ENCODE measurements at places on chromosomes 6 and 20.

DNA sequence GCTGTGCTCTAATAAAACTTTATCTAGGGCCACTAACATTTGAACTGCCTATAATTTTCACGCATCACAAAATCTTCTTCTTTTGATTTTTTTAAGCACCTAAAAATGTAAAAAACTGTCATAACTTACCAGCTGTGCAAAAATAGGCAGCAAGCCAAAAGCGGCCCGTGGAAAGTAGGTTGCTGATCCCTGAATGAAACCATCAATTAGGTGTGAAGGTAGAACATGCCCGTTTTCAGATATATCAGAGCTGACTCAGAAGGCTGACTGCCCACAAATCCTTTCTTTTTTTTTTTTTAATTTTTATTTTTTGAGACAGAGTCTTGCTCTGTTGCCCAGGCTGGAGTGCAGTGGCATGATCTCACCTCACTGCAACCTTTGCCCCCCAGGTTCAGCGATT, 4.9 kb upstream of the IPCEF1 start:
- DNase-seq, result no peak

GRCh38 chr20:39268491-39268951, 306.4 kb downstream of the DHX35 start:
- no peak for DNase-seq

GRCh38 chr6:33983721-33984465, 162.0 kb downstream of the GRM4 start:
- no peak for DNase-seq

DNA sequence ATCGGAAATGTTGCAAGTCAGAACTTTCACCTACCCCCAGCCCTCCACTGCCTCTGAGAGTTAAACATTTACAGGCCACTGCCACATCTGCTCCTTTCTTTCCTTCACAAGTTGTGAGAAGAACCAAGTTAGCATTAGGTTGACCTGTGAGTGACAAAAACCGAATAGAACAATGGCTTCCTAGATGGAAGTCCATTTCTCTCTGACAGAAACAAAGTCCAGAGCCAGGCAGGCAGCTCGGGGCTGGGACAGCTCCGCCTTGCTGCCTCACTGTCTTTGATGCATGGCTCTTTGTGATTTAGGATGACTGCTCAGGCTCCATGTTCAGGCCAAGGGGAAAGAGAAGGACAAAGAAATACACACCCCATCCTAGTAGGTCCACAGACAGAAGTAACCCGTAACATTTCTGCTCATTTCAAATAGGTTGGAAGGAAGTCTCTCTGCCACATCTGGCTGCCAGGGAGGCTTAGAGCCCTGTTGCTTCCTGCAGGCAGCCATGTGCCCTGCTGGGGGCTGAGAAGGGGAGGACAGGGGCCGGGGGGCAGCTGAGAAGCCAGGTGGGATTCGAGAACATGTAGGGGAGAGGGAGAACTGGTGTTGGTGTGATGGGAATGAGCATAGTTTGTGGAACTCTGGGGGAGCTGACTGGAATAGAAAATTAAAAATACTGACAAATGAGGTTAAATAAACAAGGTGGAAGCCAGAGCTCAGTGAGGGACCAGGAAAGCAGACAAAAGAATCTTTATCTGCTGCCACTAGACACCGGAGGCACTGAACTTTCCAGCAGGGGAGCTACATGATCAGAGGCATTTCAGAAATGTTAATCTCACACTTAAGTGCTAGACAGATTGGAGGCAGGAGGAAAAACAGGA, 19.5 kb upstream of the IER3 start:
- DNase-seq, result peak; percentile 63

- DNase-seq, result no peak
Observed at GRCh38 chr6:35508027-35508426, 4.7 kb downstream of the TULP1 start.

- DNase-seq, result no peak
Observed at GRCh38 chr6:90860822-90861601, 274.1 kb upstream of the MAP3K7 start.

GRCh38 chr6:137904822-137905617, 38.0 kb downstream of the TNFAIP3 start:
- DNase-seq, result no peak

- no peak for DNase-seq
Observed at GRCh38 chr6:41367061-41367460, 31.7 kb downstream of the NCR2 start.

GRCh38 chr6:79413562-79414002, 123.6 kb downstream of the LCA5 start:
- DNase-seq, result no peak

DNA sequence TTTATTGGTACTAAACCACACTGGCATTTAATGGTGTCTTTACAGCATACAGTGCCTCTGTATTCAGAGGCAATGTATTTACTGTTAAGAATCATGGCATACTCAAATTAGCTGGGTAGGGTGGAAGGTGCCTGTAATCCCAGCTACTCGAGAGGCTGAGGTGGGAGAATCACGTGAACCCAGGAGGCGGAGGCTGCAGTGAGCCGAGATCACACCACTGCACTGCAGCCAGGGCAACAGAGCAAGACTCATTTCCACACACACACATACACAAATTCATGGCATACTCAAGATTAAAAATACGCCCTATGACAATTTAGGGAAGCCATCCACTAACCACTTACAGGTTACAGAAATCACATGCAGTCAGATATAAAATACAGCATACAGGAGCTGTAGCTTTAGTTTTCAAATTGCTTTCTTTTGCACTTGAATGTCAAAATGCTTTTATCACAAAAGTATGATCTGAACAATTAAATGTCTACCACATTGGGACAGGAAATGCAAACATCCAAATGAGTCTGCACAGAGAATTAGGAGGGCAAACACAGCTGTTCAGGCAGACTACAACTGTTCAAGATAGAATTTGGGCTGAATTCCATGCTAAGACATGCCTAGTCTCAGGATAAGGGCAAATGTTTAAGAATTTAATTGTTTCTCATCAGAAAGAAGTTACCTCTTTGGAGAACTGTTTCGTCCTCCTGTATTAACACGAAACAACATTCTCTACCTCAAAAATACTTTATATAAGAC, 36.4 kb downstream of the CSNK2A1 start:
- no peak for DNase-seq

- no peak for DNase-seq
Observed at GRCh38 chr20:38724626-38725147, 401 bp downstream of the SLC32A1 start.

DNA sequence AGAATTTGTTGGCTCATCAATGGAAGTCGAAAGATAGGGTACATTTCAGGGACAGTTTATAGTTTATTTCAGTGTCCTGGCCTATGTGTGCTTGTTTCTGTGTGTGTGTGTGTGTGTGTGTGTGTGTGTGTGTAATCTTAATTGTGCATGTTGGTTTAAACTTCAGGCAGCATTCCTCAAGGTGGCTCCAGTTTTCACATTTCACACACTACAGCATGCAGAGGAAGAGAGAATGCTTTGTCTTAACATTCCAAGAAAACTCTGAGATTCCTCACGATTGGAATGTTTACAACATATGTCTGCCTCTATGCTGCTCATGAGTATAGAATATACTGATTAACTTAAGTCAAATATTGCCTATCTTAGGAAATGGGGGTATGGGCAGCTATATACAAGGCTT, 332.6 kb upstream of the EPHA7 start:
- no peak for DNase-seq

DNA sequence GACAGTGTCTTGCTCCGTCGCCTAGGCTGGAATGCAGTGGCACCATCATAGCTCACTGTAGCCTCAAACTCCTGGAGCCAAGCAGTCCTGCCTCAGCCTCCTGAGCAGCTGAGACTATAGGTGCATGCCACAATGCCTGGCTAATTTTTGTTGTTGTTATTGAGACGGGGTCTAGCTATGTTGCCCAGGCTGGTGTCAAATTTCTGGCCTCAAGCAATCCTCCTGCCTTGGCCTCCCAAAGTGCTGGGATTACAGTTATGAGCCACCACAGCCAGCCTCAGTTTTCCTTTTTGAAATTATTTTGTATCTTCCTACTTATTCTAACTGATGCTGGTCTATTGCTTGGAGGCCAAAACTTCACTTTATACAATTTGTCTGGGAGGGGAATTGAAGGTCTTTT, 436.1 kb downstream of the UTRN start:
- no peak for DNase-seq

DNA sequence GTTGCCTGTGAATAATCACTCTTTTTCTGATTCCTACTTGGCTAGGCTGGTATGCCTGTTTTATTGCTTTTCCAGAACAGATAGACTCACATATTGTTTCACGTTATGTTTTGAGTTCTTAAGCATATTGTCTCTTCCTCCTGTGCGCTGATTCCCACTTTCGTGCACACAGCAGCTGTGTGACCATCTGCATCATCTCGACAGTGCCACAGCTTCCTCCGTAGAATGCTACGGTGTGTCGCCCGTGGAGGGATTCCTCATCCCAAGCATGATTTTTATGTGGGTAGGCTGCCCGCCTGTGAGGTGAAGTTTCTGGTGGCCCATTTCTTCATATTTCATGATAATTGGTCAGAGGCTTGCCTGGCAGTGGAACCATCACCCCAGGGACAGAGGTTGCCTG, 31.8 kb downstream of the PLCB4 start:
- DNase-seq, result no peak

DNA sequence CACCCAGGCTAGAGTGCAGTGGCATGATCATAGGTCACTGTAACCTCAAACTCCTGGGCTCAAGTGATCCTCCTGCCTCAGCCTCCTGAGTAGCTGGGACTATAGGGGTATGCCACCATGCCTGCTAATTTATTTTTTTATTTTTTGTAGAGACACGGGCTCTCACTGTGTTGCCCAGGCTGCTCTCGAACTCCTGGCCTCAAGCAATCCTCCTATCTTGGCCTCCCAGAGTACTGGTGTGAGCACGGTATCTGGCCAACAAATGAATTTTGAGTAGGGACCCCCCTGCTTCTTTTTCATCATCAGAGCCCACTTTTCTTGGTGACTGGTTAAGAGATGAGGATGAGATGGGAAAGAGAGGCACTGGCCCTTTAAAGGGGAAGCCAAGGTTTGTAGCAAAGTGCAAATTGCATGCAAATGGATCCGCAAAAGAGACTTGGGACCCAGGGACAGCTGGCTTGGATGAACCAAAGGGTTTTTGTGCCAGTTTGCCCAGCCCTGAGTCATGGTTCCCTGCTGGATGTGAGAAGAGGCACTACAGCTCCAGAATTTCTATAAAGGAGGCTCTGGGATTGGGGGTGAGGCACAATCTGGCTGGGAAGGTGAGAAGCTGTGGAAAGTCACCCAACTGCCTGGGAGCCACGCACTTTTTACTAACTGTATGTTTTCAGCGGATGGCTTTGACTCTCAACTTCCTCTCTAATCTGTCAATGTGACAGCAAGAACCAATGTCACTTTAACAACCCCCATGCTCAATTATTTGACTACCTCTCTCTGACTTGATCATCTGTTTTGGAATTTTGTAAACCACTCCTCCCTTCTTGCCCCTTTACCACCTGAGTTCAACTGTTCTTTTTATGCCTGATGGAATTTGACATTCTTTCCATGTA, 58.7 kb upstream of the RNF24 start:
- DNase-seq, result no peak

DNA sequence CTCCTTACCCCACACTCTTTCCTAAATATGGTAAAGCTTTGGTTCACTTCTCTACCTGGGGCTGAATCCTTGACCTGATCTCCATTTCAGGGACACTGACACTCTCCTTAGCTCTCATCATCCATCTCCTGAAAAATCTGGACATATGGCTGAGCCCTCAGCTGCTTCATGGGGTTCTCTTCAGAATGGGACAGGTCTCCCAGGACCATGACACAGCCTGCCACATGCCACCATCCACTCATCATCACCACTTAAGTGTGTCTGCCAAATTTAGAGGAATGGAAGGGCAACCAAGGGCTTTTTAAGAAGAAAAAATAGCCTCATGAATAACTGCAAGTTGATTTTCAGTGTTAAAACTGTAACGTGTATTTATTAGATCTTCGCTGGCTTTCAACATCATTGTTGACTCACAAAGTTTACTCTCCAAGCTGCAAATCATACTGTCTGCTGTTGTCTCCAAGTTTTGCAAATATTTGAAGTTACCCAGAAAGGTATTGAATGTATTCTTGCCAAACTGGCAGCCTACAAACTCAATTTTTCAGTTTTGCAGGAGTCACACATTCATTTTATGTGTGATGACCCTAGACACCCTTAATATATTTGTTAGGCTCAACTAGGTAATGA, 41.1 kb downstream of the HS3ST5 start:
- no peak for DNase-seq

- peak; percentile 73 for DNase-seq
Observed at GRCh38 chr6:167678102-167679101, 148.3 kb upstream of the AFDN start.

- DNase-seq, result no peak
Observed at GRCh38 chr20:58483470-58483869, 31.7 kb downstream of the APCDD1L start.

DNA sequence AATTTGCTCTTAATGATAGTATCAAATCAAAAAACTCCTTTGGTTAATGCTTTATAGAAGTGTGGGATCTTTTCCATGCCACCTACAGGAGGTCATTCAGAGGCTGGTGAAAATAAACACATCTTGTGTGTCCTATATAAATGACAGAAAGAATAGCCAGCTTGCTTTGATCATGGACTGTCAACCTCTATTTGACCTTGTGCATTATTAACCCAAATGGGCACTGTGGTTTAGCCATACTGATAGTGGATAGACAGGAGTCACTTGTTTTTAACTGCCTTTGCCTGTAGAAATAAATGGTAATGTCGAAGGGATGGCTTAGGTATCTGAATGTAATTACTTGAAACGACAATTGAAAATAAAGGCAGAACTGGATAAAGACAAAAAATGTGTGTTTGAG, 123.8 kb downstream of the CDKAL1 start:
- DNase-seq, result no peak

DNA sequence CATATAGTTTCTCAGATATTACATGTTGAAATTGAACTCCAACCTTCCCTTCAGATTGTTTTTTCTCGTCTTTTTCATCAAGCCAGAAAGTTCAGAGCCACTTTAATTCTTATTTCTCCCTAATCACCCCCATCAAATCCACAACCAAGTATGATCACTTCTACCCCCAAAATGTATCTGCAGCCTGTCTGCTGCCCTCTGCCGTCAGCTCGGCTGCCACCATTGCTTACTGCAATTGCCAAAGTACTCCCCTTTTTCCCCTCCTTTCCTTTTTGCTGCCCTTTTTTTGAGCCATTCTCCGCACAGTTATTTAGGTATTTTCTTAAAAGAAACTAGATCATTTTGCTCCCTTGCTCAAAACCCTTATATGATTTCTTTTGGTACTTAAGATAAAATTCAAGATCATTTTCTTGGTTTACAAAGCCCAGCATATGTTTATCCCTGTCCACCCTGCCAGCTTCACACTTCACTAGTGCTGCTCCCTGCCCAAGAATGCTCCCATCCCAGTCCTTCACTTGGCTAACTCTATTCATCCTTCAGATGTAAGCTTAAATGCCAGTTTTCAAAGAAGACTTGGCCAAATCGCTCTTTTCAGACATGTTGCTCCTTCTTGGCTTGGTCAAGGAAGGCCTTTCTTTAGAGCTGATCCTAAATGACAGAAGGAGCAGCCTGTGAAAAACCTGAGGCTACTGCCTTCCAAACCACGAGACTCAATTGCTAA, 63.7 kb downstream of the SH3BGRL2 start:
- DNase-seq, result no peak

GRCh38 chr6:34027445-34027936, 118.4 kb downstream of the GRM4 start:
- peak; percentile 56 for DNase-seq
